ENCODE measurements at places on chromosomes 6 and 20.

DNA sequence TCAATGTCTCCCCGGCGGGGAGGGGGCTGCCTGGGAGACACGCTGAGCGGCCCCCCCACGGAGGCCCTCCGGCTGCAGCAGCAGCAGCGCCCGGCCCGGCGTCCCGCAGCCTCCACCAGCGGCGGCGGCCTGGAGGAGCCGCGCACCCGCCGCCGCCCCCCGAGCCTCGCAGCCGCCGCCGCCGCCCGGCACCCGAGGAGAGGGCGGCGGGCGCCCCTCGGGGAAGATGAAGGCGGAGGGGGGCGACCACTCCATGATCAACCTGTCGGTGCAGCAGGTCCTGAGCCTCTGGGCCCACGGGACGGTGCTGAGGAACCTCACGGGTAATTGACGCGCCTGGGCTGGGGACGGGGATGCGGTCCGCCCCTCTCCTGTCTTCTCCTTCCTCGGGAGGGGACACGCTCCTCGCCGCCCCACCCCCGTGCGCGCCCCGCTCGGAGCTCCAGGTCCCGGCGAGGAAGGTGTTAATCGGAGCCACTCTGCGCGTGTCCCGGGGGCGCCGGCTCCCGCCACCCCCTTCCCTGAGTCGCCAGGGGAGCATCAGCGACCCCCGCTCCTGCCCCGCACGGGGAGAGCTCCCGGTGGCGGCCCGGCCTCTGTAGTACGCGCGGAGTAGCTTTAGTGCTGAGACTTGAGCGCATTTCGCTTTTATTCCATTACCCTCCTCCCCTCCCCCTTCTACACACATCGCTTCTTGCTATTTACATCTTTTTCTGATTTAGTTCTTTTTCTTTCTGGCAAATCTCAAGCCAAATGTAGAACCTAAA is 686 bp downstream of the TMEM170B start:
- DNase-seq, result peak; percentile 64

DNA sequence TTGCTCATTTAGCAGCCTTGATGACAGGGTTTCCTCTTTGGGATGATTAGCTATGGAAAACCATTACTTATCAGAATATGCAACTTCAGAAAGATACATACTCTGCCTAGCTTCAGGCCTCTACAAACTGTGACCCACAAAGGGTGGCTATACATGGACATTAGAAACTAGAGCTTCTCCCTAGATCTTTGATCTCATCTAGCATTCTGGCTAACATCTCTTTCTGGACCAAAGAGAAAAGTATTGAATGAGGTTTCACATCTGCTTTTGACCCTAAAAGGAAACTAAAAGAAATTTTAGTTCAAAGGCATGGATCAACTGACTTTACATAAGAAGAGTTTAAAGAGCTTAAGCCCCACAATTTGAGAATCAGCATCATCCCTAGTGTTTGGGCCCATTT is 12.4 kb upstream of the HMGN3 start:
- no peak for DNase-seq

GRCh38 chr20:44026647-44027342 is 112.1 kb downstream of the TOX2 start:
- DNase-seq, result peak; percentile 32

GRCh38 chr6:41122373-41122772 is 31.8 kb downstream of the TREML1 start:
- no peak for DNase-seq

GRCh38 chr6:148365041-148365440 is 22.4 kb downstream of the SASH1 start:
- no peak for DNase-seq

GRCh38 chr6:79512014-79512413 is 25.2 kb downstream of the LCA5 start:
- DNase-seq, result no peak

GRCh38 chr6:43077333-43077809 is 1.3 kb downstream of the PTK7 start:
- no peak for DNase-seq

- peak; percentile 47 for DNase-seq
Observed at GRCh38 chr6:73452107-73452461, at the start of gene CGAS. Gene CGAS (minus strand): TSS chr6:73452297. CDS start chr6:73452181, 116 bp downstream.

DNA sequence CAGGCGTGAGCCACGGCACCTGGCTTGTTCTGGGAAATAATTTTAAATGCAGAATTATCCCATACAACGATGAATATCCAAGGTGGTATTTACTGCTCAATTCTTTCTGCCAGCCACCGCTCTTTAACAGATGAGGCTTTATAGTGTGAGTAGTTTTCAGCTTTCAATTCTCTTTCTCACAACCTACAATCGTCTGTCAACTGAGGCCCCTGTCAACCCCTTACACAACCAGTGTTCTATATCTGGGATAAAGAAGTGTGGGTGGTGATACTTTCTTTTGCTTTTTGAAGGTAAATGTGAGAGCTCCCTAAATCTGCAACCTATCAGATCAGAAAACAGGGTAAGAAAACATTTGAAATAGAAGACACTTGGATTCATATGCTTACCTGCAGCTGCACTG is 22.5 kb downstream of the STAU1 start:
- no peak for DNase-seq

- DNase-seq, result no peak
Observed at GRCh38 chr6:24933266-24933665, 2.5 kb downstream of the RIPOR2 start.

DNA sequence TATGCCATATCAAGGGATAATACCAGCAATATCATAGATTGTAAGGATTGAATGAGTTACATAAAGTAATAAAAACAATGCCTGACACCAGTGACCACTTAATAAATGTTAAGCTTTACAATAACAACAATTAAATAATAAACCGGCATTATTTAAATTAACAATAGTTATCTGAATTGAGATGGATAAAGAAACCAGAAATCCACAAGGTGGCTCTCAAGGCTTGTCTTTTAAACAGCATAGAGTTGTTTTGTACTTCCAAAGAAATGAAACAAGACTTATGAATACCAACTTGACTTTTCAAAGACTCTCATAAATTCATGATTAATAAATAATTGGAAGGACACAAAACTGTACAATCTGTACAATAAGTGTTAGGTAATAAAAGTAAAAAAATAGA is 203.1 kb downstream of the ASCC3 start:
- DNase-seq, result no peak

GRCh38 chr6:2792330-2793110 is 27.3 kb downstream of the WRNIP1 start:
- no peak for DNase-seq

DNA sequence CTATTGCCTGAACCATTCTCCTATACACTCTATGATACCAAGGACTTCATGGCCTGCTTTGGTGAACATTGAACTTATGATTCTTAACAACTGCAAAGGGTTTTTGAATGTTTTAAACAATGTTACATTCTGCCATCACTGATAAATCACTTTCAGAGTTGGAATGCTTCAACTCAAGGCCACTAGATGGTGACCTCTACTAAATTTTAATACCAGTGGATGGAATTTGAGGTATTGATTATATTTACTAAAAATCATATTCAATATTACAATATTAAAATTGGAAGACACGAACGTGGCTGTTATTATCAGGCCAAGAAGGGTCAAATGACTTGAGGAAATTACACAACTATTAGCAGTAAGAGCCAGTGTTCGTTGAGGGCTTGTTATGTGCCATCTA is 18.6 kb downstream of the MYCT1 start:
- DNase-seq, result no peak

DNA sequence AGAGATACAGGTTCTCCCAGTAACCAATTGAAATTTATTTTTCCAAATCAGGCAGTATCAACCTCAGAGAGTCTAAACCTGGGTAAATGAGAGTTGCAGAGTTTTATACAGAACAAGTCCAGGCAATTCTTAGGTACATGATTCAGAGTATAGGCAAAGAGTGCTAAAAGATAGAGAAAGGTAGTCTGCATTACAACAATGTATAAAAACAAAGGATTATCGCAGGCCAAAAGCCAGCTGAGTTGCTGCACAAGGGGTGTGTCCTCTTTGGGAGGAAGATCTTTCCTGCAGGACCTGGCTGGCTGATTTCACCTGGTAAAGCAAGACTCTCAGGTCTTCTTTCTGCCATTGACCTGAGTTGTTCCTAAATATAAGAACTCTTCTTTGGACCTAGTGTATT is 48.9 kb upstream of the ECHDC1 start:
- DNase-seq, result no peak

DNA sequence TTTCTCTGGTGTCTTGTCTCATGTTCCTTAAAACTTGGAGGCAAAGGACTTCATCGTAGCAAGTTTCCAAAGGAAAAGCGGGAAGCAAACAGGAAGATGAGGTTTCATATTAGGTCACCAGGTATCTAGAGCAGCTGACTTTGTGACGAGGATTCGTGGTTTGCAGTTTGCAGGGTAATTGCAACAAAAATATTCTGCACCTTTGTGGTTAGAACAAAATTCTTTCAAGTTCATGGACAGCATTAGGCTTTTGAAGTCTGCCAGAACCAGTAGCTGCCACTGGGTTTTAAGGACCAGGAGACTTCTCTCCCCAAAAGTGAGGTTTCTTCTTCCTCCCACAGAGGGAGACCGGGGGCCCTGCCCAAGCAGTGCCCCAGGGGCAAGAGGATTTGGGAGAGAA is 63.4 kb downstream of the RPP40 start:
- no peak for DNase-seq

- DNase-seq, result no peak
Observed at GRCh38 chr6:160919723-160920440, 71.7 kb upstream of the MAP3K4 start.

DNA sequence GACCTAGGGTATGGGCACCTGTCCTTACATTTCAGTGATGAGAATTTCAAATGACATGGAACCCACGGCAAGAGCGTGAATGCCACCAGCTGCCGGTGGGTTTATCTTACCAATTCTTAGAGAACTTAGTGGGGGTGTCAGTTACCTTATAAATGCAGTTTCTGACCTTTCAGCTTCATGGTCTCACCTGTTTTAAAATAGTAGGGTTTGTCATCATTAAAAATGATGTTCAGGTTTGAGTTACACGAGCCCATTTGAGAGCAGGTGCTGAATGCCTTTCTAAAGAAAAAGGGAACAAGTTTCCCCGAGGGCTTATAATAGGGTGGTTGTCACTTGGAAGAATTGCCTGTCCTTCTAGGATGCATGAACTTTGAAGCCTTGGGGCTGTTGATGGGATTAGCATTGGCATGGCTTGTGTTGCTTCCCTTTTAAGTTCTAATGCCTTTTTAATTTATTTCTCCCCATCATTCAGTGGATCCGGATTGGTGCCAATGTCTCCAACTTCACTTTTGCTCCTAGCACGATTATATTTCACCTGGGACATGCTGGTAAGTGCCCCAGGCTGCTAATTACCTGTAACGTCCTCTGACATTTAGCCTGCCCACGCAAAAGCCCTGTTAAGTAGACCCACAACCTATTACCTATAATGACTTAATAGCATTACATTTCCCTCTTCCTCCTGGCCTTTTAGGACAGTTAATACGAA is 27.9 kb downstream of the GHRH start:
- DNase-seq, result no peak

- no peak for DNase-seq
Observed at GRCh38 chr6:21522797-21523456, 70.6 kb upstream of the SOX4 start.

GRCh38 chr6:166996406-166996805 is 2.8 kb upstream of the CEP43 start:
- DNase-seq, result no peak

DNA sequence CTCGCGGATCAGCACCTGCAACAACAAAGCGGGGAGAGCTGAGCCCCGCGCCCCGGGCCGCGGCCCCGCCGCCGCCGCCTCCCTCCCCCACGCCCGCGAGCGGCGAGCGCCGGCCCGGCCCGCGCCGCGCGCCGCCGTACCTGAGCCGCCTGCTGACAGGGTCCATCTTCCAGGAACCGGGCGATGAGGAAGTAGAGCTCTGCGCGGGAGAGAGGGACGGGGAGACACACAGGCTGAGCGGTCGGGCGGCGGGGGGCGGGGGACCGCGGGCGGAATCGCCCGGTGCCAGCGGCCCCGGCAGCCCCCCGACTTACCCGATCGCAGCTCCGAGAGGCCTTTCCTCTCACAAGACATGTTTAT is 359 bp downstream of the PHIP start:
- DNase-seq, result no peak

GRCh38 chr20:35742741-35743523 is 872 bp upstream of the RBM39 start:
- DNase-seq, result no peak

DNA sequence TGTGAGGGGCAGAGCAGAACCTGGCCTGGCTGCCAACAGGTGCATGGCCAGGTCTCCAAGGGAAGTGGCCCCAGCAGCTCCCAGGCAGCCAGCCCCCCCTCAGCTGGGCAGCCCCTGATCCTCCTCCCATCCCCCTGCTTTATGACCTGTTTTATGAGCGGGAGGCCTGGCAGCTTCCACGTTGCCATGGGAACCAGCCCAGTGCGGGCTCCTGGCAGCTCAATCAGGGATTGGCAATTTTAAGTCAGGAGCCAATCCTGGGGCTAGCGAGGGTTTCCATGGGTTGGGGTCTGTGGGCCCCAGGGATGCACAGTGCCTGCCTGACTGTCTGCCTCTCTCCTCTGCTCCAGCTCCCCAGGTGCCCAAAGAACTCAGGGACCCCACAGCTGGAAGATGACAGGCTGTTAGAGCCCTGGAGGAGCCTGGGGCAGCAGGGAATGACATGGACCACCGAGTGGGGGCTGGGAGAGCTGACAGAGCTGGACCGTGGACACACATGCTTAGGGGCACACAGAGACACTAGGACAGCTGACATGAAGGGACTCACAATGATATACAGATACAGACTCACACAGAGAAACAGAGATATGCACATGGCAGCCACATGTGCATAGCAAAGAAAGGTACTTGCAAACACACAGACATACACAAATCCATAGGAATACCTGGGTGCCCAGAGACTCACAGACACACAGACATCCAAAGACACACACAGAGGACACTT is 56.5 kb upstream of the SIRPA start:
- DNase-seq, result peak; percentile 59

All from ecto neural progenitor cell (in vitro differentiated cells).